ENCODE measurements at places on chromosomes 13 and 19. TPM values are rescaled to one million over a fixed set of nuclear protein-coding genes. Genes with fewer than 3 reads are reported as not detected.

DNA sequence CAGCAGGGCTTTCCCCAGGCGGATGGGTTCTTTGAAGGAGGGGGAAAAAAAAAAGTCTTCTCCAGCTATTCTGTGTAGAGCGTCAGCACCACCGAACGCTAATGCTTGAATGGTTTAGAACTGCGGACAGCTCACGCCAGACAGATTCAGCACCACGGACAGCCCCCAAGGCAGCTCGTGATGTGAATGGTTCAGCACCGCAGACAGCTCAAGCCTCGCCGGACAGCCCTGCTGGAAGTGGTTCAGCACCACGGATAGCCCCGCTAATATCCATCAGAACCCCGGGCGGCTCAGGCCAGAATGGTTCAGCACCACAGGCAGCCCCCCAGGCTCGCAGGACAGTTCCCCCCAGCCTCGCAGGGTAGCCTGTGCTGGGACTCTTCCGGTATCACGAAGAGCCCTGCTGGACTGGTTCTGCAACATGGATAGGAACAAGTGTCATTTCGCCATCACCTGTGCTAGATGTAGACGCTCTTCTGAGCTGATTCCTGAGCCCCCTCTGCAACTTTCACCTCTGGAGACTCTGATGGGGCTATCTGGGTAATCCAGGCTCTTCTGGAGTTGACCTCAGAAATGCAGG, 4.9 kb upstream of the SMIM17 start:
- H3K4me3 ChIP-seq, result no peak overlapping the region
- H3K4me1 ChIP-seq, result no peaks in the 10 kb centered on the region
- H3K27me3 ChIP-seq, result no peaks in the 10 kb centered on the region
- peaks cover 7% of the 10 kb centered on the region for H3K36me3 ChIP-seq
- DNase-seq, result peak; percentile 55
- no peak overlapping the region for H3K27ac ChIP-seq

- no peaks in the 10 kb centered on the region for H3K27me3 ChIP-seq
- H3K4me3 ChIP-seq, result no peak overlapping the region
- no peaks in the 10 kb centered on the region for H3K4me1 ChIP-seq
- H3K36me3 ChIP-seq, result no peaks in the 10 kb centered on the region
- H3K27ac ChIP-seq, result no peak overlapping the region
Measured at GRCh38 chr19:32061315-32061714, 284.1 kb upstream of the ZNF507 start.

DNA sequence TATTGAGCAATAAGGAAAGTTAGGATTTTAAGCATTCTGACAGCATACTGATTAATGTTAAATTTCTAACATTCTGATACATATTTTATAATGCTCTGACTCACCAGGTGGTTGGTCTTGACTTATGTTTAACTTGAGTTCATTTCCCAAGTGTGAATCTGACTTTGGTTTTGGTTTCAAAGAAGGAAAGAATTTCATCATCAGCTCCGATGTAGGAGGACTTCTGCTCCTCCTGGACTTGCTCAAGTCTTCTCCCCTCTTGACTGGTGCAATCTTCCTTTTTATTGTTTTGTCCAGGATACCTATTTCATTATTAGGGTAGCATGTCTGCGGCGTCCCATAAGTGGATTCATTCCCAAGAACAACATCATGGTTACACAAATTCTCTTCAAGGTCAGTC, 141.3 kb downstream of the RNF17 start:
- H3K27ac ChIP-seq, result no peak overlapping the region
- peak; percentile 74 for DNase-seq
- no peak overlapping the region for H3K4me3 ChIP-seq
- no peaks in the 10 kb centered on the region for H3K27me3 ChIP-seq
- peaks cover 8% of the 10 kb centered on the region for H3K36me3 ChIP-seq

- H3K4me3 ChIP-seq, result no peak within 1 kb of the TSS
- DNase-seq, result peak; percentile 40
- no peak within 1 kb of the TSS for H3K27ac ChIP-seq
- H3K27me3 ChIP-seq, result no peaks in the 10 kb centered on the region
- H3K4me1 ChIP-seq, result no peaks in the 10 kb centered on the region
- no peaks in the 10 kb centered on the region for H3K36me3 ChIP-seq
Measured at GRCh38 chr19:15479391-15480345, at the start of gene PGLYRP2. Gene PGLYRP2, minus strand, starts transcription at chr19:15479501. Its CDS starts 130 bp downstream, at chr19:15479371.

- H3K36me3 ChIP-seq, result no peaks in the 10 kb centered on the region
- no peaks in the 10 kb centered on the region for H3K27me3 ChIP-seq
- H3K4me1 ChIP-seq, result peaks cover 17% of the 10 kb centered on the region
- H3K4me3 ChIP-seq, result no peak overlapping the region
- DNase-seq, result peak; percentile 56
- H3K27ac ChIP-seq, result peak overlapping the region; percentile 50
Measured at GRCh38 chr19:43425567-43426392, 11.1 kb downstream of the TEX101 start.

The SIGLEC14 gene
- total RNA-seq, result not detected

The FCER2 gene
- not detected for total RNA-seq
